ENCODE measurements at places on chromosomes 2 and 18.

- peak; percentile 38 for DNase-seq
These were observed 297.6 kb downstream of the PARD3B start for GRCh38 chr2:204842661-204843485.

DNA sequence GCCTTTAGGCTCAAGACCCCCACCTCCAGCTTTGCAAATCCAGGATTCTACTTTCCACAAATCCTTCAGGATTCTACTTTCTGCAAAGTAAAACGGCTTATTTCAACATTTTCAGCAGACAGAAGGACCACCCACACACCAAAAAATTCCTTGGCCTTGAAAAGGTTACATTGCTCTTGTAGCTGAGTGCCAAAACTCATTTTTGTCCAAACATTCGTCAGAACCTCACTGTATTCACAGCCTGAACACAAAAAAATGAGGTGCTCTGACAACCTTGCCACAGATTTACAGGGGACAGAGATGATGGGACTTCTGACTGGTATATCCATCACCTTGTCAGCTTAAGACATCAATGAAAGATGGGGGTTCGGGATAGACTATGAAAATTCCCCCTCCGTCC is 63.0 kb upstream of the COX7A2L start:
- no peak for DNase-seq

DNA sequence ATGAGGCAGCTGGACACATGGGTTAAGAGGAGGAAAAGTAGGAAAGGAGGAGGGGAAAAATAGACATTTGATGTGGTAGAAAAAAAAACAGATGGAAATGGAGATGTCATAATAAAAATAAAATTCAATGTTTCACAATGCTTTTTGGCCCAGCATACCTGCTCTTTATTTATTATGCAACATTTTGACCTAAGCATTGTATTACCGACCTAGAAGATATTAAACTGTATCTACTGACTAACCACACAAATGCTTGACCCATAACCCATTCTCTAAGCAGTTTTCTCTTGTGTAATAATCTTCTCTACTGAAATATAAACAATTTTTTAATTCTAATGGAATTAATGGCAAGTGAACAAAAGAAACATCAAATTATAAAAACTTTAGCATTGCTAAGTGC is 362.3 kb downstream of the FBXO15 start:
- DNase-seq: no peak

GRCh38 chr2:223365158-223365679 is 236.9 kb downstream of the SCG2 start:
- peak; percentile 15 for DNase-seq

GRCh38 chr2:31347750-31348149 is 66.8 kb downstream of the XDH start:
- DNase-seq: no peak

- peak; percentile 24 for DNase-seq
These were observed 4.8 kb downstream of the PJVK start for GRCh38 chr2:178455947-178456346.

- DNase-seq: peak; percentile 26
These were observed 87.2 kb downstream of the EPHA4 start for GRCh38 chr2:221484761-221485502.

DNA sequence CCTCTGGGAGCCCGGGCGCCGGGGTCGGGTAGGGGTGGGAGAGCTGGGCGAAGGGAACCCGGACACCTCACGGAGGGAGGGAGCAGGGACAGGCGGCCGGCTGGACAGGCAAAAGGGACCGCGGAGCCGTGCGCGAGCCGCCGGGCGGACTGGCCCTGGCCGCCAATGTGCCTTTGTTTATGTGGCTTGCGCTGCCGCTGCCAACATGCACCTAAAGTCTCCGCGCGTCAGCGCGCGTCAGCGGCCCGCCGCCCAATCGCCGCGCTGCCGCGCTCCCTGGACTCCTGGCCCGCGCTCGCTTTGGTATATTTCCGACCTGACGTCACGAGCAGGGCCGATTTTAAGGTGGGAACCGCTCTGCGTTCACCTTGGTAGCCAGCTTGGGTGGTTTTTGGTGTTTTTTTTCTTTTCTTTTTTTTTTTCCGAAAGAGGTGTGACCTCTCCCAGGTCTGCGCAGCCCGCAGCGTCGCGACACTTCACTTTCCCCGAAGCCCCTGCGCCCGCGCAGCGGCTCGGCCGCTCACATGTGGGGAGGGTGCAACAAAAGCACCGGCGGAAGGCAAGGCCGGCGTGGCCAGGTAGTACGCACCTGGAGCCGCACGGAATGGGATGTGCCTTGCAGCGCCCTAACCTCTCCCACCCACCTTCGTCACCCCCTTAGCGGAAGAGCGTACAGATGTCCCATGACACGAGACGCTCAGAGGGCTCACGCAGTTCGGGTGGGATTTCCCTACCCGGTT is at the start of gene NR4A2:
NR4A2 (minus strand) TSS at position 188 of the 740 bp plus-strand sequence. CDS start 2,535 bp downstream, outside the sequence.
- DNase-seq: peak; percentile 90

DNA sequence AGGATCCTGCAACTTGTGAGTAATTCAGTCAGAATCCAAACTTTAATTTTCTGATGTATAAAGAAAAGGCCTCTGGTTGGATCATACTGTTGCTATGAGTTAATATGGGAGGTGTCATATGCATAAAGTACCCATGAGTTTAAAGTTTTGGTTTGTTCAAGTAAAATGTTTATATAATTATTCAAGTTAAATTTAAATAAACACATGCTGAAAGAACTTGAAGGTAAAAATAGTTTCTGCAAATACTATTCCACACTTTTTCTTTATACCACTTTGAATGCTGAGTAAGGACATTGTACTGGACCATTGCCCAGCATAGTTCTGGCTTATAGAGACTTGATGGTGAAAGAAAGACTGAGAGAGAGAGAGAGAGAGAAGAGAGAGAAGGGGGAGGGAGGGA is 30.7 kb downstream of the PKP4 start:
- DNase-seq: peak; percentile 64

GRCh38 chr2:239769554-239770245 is 255.4 kb downstream of the NDUFA10 start:
- DNase-seq: no peak

DNA sequence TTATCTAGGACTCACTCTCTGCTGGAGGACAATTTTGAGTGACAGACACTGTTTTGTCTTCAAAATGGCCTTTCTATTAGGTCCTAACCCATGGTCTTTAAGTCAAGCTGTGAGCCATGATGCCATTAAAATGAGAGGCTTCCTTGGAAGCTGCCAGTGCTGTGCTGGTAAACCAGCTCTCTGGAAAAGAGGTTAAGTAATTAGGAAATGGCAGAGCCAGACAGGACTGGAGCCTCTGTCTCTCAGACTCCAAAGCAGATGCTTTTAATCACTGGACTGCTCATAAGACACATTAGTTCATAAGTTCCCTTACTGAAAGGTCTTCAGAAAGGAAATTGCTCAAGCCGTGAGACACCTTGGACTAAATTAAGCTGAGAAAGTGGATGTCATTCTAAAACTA is 25.8 kb upstream of the LHCGR start:
- DNase-seq: no peak

- no peak for DNase-seq
These were observed 85.5 kb downstream of the HDAC4 start for GRCh38 chr2:239315308-239315707.

- no peak for DNase-seq
These were observed 435.7 kb upstream of the SETBP1 start for GRCh38 chr18:44245019-44245418.

GRCh38 chr18:61865466-61866175 is 27.2 kb downstream of the RNF152 start:
- no peak for DNase-seq

- DNase-seq: peak; percentile 8
These were observed 725 bp upstream of the ANKRD53 start for GRCh38 chr2:70977605-70978205.

DNA sequence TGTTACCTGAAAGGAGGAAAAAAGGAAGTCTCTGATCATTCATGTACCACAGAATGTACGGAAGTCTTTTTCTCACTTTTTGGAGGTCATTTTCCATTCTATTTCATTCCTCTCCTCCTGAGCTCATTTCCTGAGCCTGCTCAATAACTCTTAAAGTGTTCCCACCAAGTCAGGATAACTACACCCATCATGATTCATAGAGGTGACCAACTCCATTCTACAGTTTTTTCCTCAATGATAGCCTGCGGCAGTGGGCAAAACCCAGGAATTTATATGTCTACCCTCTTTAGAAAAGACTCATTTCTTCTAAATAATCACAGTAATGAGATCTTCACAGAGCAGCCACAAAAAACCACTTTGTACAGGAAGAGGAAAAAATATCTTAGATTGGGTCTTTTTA is 372.5 kb downstream of the RBM43 start:
- no peak for DNase-seq

- no peak for DNase-seq
These were observed 434.9 kb upstream of the MYT1L start for GRCh38 chr2:2765839-2766495.

GRCh38 chr2:163580757-163581156 is 155.1 kb downstream of the FIGN start:
- DNase-seq: no peak

DNA sequence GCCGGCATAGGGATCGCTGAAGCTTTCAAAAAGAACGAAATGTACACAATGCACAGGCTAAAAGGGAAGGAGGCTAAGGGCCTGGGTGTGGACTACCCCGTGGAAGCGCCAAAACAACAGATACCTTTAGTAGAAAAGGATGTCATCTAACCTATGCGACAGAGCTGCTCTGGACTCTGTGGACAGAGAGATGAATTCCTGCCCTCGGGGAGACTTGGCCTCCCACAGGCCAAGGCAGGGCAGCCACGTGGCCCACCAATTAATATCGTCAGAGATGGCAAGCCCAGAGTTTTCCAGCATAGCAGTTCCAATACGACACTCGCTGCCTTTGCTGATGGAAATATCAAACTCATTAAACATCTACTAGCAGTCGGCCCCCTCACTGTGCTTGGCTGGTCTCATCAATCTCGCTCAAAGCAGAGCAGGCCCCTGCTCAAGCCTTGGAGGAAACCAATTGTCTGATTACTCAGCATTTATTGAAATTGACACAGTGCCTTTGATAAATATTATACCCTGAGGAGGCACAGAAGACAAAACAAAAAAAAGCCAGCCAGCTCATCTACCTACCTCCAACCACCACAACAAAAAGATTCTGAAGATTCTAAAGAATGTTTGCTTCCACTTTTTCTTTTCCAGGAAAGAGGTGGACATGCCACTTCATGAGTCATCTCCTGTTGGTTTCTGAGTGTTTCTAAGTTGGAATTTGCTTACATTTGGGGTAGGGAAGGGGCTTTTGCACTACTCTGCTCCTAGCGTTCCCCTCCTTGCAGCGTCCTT is 79.0 kb upstream of the ACAA2 start:
- no peak for DNase-seq

- no peak for DNase-seq
These were observed 166.9 kb downstream of the MSH2 start for GRCh38 chr2:47569658-47570475.

DNA sequence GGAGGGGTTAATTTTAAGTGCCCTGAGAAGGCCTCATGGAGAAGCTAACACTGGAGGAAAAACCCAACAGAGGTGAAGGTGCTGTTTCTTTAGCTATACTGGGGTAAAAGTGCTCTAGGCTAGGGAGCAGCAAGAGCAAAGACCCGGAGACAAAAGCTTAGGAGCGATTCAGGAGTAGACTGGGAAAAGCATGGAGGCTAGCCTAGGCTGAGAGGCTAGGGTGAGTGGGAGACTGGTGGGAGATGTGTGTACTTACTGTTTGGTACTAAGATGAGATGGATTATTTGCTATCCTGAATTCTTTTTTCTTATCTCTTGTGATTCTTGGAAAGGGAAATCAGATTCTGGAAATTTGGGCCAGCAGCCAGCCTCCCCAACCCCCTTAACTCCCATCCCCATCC is 2.0 kb downstream of the GIGYF2 start:
- no peak for DNase-seq

DNA sequence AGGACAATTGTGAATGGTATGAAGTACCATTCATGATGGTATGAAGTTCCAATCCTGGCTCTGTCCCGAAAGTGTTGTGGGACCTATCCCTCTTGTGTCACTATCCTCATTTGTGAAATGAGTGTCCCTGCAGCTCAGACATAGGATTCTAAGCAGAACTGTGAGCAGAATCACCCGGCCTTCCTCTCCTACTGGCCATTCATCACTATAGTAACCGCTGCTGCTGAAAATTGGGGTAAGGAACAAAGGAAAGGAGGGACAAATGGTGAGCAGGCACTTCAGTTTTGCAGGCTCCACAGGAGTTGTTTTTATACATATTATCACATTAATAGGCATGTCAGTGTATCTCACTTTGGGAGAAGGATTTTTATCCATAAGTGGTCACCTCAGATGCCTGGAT is 27.4 kb downstream of the SMYD1 start:
- DNase-seq: no peak

DNA sequence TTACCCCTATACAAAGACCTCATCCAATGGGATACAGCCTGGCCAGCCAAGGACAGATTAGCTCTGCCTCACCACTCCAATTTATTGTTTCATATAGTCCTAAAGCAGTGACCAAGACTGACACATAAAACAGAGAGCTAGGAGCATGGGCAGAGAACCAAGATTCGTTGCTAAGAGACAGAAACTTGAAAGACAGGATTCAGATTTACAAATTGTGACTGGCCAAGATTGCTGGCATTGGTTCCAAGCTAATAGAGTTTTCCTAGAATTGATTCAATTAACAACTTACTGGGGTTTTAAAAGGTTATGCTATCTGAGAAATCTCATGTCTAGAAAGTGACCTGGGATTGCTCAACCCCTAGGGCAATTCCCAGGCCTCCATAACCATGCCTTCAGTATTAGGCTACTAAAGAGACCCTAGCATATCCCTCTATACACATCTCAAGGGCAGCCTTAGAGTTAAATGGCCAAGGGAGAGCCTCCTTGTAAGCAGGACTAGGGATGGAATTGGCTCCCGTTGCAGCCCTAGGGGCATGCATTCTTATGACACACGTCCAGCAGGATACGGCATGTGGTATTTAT is 75.6 kb downstream of the ICOS start:
- peak; percentile 7 for DNase-seq

DNA sequence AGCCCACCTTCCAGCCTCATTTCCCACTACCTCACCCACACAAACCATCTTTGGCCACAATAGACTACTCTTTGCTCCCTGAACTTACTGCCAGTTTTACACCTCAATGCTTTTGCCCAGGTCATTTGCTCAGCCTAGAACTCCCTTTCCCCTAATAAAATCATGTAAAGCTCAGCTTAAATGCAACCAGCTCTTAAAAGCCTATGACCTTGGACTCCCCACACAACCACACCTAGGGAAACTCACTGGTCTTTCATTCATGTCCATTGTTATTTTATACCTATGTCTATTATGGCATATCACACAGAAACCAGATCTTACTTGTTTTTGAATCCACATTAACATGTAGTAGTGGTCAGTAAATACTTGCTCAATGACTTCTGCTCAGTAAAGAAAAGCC is 14.5 kb upstream of the XDH start:
- DNase-seq: no peak

GRCh38 chr2:74002505-74003421 is 18.1 kb downstream of the TET3 start:
- peak; percentile 88 for DNase-seq

DNA sequence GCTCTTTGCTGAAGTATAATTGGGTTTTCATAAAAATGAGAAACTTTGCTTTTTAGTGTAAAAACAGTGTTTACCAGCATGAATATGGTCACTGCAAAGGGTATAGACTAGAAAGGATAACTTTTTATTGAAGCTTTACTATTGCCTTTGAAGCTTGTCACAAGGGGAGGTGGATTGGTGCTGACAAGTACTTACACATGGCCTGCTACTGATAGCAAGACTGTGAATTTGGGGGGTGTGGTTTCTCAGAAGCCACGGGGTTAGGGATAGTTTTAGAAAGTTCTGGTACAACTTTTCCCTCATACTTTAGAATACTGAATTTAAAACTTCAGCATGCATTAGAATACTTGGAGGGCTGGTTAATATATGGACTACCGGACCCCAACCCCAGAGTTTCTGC is 294.1 kb downstream of the SOCS6 start:
- DNase-seq: no peak

GRCh38 chr2:27655155-27655951 is 8.1 kb downstream of the SUPT7L start:
- DNase-seq: peak; percentile 13
